NCI-H2081 (cell line): ENCODE measurements at places on chromosomes 11 and 22.

GRCh38 chr22:43128928-43129424 is 14.2 kb downstream of the MCAT start:
- peak; percentile 83 for DNase-seq

DNA sequence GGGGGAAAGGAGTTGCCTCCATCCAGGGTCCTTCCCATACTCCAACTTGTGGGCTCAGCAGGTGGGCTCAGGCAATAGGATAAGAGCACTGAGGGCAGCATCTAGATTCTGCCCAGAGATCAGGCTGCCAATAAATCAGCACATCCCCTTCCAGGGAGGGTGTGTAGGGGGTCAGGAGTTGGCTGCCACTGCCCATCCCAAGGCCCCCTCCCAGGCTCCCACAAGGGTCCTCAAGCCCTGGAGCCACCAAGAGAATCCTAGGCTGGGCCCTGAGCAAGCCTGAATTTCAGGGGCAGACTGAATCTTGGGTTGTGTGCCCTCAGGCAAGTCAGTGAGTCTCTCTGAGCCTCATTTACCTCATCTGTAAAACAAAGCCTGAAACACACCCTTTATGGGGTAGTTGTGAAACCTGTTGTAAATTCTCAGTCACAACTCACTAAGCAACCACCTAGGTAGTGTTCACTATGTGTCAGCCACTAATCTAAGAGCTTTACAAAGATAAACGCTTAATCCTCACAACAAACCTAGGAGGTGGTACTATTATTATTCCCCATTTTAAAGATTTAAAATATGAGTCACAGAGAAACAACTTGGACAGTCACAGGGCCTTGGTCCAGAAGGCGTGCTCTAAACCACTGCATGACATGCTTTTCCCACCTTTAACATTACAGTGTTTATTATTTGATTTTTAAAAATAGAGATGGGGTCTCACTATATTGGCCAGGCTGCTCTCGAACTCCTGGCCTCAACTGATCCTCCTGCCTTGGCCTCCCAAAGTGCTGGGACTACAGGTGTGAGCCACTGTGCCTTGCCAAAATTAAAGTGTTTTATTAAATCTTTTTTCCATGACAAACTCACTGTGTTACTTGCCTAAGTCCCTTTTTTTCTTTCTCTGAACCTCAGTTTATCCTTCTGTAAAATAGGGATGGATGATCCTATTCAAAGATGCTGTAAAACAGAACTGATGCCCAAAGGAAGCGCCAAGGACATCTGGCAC is 36.2 kb downstream of the LMO1 start:
- DNase-seq: no peak

DNA sequence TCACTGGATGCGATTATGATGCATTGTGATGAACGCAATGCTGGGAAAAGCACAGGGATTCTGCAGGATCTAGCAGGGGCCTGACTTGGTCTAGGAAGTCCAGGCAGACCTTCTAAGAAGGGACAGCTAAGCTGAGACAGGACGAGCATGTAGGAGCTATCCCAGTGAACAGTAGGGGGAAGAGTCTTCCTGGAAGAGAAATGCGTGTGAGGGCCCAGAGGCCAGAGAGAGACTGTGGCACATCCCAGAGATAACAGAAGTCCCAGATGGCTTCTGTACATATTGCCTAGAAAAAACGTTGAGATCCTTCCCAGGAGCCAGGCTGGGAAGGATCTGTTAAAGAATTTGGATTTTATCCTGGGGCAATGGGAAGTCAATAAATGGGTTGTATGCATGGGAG is 24.6 kb downstream of the RCN1 start:
- DNase-seq: no peak

DNA sequence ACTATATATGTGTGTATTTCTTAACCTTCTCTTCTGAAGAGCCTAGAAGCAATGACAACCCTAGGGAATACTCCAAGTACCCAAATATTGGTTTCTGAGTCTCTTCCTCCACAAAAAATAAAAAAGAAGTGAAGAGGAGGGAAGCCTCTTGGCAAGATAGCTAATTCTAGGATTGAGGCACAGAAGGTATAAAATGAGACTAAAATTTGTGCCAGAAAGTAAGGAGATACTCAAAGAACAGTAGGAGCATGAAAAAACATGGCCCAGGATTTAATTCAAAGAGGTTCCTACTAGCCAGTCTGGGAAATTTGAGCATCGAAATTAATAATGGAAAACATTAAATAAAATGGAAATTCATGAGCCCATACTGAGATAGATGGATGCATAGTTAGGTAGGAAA is 112.1 kb downstream of the PAX6 start:
- no peak for DNase-seq

- DNase-seq: no peak
These were observed 5.4 kb downstream of the RPS25 start for GRCh38 chr11:119012629-119013170.

DNA sequence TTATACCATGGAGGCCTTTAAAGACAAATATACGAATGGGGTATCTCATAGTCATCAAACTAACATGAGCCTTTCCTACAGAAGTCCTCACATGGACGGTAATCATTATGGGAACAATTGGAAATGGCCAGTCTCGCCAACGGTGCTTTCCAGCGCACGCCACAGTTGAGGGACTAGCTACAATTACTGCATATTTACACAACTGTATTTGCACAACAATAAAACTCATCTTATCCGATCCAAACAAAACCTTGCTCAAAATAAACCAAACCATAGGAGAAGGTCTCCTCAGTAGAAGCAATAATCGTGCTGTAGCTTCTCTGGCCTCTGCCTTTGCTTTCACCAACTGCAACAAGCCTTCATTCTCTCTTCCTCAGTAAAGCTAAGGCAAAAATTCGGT is 5.9 kb downstream of the CADM1 start:
- DNase-seq: peak; percentile 79

DNA sequence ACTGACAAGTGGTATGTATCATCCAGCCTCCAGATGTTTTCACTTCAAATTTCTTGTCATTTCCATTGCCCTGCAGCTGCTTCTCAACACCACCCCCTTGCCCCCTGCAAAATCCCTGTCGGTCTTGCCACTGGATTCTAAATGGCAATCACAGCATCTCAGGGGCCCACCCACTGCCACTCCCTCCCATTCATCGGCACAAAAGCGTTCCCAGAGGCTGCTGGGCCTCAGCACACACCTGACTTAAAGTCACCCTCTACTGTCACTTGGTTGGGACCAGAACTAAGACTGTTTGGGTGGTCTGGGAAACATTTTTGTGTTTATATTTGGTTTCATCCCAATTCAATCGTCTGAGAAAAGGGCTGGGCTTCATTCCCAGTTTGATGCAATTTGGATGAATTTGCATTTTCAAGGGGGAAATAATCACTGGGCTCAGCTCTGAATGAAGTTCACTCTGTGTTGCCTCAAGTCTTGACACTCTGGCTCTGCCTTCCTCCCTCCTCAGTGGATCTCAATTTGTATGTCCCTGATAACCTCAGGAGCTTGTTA is 27.1 kb downstream of the SYT13 start:
- no peak for DNase-seq
